ENCODE measurements at places on chromosomes 7 and 10.

DNA sequence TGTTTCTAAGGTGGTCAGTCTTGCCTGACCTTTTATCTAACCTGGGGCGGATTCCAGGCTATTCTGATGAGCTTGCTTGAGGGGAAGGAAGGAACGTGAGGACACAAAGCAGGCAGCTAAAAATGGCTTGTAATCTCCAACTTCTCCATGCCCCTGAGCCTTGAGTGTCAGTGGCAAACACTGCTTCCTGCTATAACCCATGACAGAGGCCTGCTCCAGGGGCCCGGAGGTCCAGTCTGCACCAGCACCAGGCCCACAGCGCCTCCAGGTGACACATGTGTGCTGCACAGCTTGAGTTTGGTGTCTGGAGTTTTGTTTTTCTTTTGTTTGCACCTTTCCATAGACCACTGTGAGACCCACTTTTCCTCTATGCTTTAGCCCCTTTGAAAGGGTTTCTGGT lies 207.9 kb downstream of the PAXIP1 start:
- no peak for DNase-seq

DNA sequence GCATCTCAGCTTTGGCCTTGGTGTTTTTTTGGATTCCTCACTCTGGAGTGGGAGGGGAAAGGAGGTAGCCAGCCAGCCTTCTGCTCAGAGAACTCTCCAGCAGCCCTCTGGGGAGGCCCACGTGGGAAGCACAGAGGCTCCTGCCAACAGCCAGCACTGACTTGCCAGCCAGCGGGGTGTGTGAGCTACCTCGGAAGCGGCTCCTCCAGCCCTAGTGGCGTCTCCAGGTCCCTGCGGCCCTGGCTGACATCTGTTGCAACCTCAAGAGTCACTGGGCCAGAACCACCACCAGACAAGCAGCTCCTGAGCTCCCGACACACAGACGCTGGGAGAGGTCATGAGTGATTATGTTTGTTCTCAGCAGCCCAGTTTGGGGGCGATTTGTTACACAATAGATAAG lies 180.2 kb upstream of the FZD8 start:
- no peak for DNase-seq

- no peak for DNase-seq
These were observed 1.6 kb downstream of the VPS26A start for GRCh38 chr10:69125554-69125953.

DNA sequence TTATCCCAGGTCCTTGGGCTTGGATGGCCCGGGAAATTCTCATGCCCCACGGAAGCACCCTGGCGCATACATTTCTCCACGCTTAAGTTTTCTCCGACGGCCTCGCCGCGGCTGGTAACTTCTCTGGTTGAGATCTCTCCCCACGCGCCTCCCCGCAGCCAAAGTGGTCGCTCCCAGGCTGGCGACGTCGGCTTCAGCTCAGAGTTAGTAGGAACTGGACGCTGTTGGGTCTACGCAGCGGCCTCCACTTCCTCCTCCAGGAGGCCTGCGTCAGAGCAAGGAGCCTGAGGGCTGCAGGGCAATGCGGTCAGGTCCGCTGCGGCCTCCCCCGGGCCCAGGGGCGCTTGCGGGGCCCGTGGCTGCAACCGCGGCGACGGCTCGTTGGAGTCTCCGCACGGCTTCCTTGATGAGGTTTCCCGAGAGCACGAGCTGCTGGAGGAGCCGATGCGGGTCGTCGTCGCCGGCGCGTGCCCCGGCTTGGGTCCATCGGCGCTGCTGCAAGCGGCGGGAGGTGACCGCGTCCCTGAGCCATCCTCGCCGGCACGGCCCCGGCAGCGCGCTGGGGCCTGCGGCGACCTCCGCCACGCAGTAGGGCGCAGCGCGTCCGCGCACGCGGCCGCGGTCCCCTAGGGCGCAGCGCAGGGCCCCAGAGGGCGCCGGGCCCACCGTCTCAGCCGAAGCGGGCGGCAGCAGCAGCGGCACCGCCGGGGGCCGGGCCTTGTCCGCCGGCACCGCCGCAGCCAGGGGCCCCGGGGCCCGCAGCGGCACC lies 744 bp downstream of the FRAT2 start:
- DNase-seq = peak; percentile 76

DNA sequence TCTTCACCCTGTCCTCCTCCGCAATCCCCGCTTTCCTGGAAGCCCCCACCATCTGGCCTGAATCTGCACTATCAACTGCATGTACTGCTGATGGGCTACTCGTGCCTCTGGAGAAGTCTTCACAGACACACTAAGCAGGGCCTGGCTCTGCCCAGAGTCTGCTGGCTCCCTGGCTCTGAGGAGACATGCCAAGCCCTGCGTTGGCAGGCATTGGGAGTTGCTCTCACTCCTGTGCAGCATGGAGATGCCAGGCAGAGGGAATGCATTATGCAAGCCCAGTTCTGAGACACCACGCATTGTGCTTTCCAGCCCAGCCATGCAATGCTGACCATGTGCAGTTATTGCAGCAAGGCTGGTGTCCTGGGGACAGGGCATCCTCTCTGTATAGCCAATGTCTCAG lies 314.6 kb downstream of the CXCL12 start:
- no peak for DNase-seq

DNA sequence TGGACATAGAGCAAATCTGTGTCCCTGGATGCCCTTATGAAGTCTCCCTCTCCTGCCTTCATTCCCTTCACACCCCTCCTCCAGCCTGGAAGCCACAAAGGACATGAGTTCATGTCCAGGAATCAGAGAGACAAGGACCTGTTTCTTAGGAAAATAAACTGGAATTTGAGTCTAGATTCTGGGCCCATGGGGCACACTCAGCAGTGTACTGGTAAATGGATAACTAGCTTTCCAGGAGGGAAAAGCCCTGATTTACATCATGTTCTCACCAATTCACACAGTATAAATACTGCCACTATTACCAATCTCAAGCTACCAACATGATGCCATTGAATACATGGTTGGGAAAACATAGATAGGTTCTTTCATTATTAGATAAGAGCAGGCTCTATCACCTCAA lies 9.9 kb downstream of the FAM237B start:
- DNase-seq = no peak

DNA sequence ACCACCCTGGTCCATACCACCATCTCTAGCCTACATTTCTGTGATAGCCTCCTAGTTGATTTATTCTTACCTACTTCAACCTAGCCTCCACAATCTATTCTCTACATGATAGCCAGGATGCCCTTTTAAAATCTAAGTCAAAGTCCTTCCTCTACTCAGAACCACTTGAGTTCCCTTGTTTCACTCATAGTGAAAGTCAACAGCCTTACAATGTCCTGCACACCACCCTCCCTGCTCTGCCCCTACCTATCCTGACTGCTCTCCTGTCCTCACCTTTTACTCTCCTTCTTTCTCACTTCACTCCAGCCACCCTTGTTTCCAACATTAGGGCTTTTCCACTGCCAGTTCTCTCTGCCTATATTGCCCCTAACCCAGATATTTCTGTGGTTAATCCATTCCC lies 146.7 kb downstream of the GRM3 start:
- DNase-seq = no peak

- no peak for DNase-seq
These were observed 8.4 kb downstream of the RPEL1 start for GRCh38 chr10:103254113-103254512.

DNA sequence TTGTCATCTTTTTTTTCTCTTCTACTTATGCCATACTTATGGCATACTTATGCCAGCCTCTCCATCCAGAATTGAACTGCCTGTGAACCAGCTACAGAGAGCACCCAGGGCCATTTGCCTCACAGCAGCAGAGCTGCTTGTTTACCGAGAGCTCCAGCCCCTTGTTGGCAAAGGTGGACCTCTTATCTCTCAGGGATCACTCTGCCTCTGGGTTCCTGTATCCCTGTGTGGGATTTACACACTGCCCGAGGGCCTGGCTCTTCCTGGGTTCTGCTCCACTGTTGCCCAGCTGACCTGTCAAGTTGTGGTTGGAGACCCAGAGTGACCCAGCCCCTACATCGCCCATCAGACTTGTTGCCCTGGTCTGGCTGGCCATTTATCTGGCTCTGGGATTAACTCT lies 22.3 kb downstream of the MRPS33 start:
- no peak for DNase-seq

DNA sequence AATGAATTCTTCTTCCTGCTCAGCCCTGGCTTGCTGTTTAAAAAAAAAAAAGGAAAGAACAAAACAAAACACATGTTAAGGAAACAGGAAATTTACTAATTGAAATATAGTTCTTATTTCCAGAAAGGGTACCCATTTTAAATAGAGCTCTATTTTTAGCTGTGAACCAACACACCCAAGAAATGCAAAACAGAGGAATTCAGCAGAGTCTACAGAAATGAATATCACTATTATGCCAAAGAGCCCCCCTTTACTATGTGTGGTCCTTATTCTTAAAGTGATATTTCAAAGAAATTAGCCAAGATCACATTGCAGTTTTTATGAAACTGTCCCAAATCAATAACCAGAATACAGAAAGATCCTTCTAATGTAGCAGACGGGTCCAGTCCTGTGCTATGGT lies 53.7 kb downstream of the CCDC6 start:
- DNase-seq = no peak

- no peak for DNase-seq
These were observed 9.4 kb downstream of the NUDT5 start for GRCh38 chr10:12186323-12186722.

DNA sequence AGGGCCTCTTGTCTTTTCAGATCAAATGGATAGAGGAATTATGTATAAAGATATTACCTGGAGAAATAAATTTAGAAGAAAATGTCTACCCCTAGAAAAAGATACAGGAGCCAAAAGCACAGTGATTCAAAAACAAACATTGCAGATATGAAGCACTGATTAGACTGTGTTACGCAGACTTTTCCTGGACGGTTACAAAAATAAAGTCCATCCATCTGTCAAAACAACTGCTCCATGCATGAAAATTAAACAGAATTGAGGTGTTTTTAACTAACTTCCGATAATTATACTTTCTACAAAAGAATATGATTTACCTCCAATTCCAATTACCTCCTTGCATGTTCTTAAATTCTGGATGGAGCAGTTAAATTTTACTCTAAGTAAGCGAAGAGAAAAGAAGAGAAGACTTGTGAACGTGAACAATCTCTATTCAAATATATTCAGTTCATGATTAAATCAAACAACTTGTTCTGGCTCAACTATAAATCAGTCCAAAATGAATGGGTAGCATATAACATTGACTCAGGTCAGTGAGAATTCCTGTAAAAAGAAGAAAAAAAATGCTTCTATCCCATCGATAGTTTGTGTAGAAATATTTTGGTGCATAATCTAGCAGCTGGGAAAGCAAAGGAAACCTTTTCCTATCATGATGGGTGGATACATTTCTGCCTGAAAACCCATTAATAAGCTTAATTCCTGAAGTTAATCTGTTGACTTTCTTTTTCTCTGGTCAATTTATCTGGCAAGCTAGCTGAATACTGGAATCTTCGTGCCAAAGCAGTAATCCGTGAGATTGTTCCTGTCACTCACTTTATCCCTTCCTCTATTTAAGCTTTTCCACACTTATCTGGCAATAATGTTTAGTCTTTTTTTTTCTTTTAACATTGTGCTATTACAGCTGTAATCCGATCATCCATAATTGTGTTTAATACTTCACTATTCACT lies 80.4 kb downstream of the SEMA3A start:
- no peak for DNase-seq

- peak; percentile 23 for DNase-seq
These were observed 80.3 kb downstream of the OAT start for GRCh38 chr10:124338276-124338925.

DNA sequence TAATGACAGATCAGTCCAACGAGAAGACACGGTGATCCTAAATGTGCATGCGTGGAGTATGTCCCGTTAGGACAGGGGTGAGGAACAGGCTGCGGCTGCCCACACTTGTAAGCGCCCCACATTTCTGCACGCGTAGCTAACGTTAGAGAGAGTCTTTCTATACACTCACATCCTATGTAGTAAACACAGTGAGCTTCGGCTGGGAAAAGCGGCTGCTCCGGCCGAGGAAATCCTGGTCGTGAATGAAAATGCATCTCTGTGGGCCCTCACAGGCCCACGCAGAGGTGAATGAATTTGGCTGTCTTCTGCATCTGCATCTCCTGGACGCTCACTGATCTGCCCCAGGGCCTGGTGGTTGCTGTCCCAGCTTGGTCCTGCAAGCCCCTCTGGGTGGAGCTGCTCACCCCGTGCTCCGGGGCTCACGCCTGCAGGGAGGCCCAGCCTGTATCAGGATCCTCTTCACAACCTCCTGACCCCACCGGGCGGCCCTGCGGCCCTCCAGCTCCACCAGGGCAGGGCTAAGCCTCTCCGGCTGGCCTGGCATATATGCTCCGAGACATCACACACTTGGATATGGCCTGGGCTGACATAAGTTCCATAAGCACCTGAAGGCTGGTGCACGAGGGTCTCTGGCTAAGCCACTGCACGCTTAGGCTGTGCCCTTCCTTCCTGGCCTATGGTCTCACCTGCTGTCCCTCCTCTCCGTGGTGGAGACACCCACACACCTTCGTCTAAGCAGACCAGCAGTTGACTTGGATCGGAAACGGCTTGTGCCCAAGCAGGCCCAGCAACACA lies 117.9 kb upstream of the DIP2C start:
- no peak for DNase-seq

DNA sequence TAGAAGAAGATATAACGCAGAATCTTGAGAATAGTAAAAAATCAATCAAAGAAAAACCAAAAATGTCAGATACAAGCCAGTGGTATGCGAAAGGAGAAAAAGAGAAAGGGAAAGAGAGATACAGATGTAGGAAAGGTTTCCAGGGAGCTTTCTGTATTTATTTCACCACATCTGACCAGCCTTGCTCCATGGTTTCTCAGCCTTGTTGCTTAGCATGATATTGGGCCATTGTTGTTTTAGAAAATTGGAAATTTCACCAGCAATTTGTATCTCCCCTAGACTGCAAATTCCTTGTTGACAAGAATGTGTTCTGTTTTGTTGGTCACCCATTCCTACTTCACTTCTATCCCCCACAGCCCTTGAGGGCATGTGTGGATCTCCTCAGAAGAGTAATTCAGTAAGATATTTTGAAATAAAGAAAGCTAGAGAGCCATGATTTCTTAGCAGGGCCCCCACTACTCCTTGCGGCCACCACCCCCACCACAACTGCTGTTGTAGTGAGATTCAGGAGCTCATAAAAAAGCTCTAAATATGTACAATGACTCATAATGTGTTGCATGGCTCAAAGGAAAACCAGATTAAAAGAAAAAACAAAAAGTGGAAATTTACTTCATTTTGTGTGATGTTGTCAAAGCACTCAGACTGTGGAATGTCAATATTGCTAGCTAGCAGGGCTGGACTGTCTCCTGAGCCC lies 138.7 kb downstream of the CHRM2 start:
- no peak for DNase-seq

DNA sequence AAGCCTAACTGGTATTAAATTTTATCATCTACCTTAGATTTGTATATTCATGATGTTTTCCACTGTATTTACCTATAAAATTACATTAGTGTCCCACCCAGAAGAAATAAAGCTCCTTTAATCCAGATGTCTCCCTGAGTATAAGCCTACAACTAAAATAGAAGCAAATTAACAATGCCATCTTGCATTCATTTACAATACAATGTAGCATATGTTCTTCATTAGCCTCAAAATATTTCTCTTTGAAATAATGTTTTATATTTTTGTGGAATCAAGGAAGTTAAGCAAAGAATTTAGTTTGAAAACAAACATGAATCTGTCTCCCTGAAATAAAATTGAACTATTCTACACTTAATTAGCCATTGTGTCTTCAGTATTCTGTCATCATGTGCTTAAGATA lies 112.3 kb downstream of the CACNA2D1 start:
- DNase-seq = no peak

All from activated CD8-positive, alpha-beta memory T cell treated with anti-CD3 and anti-CD28 coated beads, Interleukin-2, amount 50 U/mL, for 48 hours (primary cell).